NCI-H1436 treated with DMSO at 0.1 percent for 48 hours (cell line): ENCODE measurements at places on chromosomes 6 and 20.
A peak's percentile ranks its signal among the peaks of the same experiment; 100 is the strongest.

- no peak for DNase-seq
Measured at GRCh38 chr6:166955121-166955864, 1.1 kb downstream of the RNASET2 start.

DNA sequence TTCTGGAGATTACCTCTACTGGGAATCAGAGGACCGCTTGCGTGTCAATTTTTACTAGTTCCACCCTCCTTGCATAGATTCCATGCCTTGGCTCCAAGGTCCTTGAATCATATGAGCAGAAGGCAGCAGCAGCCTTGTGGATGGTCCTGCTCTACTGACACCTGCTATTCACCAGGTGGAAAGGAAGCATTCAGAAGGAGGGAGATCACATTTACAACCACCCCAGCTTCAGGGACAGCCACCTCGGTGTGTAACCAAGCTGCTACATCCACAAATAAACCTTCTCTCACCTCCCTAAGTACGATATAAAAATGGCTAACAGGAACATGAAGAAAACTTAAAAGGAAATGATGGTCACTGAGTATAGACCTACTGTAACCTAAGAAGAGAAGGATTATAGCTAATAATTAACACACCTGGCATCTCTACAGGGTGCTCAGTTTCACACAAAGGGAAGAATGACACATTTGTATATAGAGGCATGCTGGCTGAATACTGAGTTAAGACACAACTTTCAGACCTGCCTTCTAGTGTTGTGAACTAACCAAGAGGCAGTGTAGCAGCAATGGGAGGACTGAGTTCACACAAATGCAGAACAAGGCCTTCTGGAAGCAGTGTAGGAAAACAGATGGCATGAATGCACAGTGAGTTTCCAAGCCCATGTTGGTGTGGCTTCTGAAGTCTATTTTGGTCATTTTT lies 46.3 kb upstream of the SRPK1 start:
- DNase-seq: no peak

DNA sequence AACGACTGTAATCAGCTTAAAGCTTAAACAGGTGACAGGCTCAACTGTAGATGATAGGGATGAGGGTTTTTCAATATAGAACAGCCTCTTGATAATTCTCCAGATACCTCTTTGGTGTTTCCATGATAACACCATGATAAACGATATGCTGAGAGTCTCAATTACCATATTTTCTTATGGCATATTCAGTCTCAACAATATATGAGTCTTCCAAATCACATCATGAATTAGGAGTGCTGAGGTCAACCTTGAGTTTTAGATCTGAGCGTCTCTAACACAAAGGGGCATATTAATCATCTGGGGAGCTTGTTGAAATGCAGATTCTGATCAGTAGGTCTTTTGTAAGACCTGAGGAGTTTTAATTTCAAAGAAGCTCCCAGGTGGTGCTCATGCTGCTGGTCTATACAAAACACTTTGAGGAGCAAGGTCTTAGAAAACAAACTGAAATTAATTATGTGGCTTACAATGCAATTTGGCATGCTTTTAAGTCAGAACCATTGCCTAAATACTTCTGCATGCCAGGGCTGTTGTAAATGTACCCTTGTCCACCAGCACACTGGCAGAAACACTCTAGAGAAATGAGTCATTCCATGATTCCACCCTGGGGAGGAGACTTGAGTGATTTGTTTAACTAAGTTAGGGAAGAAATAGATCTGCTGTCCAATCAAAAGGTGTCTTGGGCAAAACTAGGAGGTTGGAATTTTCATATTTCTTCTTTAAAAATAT lies 49.6 kb downstream of the PTCHD4 start:
- DNase-seq: no peak

GRCh38 chr6:138925806-138926205 lies 62.2 kb downstream of the REPS1 start:
- no peak for DNase-seq

GRCh38 chr6:32371229-32371628 lies 474 bp downstream of the TSBP1 start:
- no peak for DNase-seq

DNA sequence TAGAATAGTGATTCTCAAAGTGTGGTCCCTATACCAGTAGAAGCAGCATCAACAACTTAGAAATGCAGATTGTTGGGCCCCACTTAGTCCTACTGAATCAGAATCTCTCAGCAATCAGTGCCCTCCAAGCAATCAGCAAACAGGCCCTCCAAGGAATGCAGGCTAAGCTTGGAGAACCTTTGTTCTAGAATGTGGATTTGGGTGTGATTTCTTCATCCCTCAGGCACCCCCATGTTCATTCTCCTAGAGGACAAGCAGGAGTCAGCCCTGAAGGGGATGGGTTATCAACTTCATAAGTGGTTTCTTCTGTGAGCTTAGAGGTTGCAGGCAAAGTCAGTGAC lies 40.5 kb upstream of the TAF8 start:
- no peak for DNase-seq

- DNase-seq: no peak
Measured at GRCh38 chr20:12049125-12049524, 131.4 kb downstream of the BTBD3 start.

- peak; percentile 42 for DNase-seq
Measured at GRCh38 chr6:37103169-37104039, 66.5 kb upstream of the PIM1 start.

DNA sequence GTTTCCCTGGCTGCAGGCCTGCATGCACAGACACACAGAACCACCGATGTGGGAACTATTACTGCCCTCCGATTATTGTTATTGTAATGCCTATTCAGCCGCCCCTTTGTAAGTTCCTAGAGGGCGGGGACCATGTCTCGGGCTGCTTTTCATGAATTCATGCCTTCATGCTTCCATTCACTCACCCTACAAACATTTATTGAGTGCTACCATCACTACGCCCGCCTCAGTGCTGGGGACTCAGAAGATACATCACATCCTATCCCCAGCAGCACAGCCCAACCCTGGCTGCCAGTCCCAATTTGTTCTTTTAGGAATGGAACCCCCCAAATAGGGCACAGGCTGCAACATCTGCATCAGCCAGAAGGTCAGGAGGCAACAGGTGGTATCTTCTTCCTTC lies 75.9 kb downstream of the FOXA2 start:
- no peak for DNase-seq

GRCh38 chr6:11653028-11653583 lies 115.6 kb downstream of the TMEM170B start:
- DNase-seq: no peak

DNA sequence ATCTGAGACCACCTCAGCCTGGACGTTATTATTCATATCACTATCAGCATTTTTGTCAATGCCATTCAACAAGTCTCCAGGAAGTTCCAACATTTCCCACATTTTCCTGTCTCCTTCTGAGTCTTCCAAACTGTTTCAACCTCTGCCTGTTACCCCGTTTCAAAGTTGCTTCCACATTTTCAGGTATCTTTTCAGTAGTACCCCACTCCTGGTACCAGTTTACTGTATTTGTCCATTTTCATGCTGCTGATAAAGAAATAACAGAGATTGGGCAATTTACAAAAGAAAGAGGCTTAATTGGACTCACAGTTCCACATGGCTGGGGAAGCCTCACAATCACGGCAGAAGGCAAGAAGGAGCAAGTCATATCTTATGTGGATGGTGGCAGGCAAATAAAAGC lies 565.5 kb downstream of the FRK start:
- DNase-seq: no peak

GRCh38 chr20:9360431-9360830 lies 154.0 kb upstream of the LAMP5 start:
- no peak for DNase-seq

GRCh38 chr6:16518265-16518664 lies 243.0 kb downstream of the ATXN1 start:
- DNase-seq: no peak

- no peak for DNase-seq
Measured at GRCh38 chr6:125050663-125051318, 88.6 kb downstream of the RNF217 start.

DNA sequence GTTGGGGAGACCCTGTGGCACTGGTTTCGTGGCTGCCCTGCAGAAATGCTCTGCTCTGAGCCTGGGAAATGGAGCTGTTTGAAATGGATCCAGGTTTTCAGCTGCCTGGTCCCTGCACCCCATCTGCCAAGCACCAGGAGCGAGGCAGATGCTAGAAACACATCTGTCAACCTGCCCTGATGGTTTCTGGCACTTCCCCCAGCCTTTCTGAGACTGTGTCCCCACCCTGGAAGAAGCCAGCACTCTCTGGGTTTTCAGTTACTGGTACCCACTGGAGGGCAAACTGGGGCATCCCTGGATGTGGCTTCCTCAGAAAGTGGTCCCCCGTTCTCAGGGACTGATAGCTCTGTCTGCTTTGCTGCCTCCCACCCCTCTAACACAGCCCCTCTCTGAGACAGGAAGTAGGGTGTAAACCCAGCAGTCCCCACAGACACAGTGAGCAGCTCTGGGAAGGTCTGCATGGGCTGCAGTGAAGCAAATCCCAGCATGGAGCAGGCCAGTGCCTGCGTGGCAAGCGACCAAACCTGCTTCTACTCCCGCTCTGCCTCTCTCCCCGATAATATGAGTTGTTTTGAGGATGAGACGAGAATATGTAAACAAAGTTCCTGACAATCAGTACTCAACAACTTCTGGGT lies 54.2 kb upstream of the MAFB start:
- DNase-seq: no peak

DNA sequence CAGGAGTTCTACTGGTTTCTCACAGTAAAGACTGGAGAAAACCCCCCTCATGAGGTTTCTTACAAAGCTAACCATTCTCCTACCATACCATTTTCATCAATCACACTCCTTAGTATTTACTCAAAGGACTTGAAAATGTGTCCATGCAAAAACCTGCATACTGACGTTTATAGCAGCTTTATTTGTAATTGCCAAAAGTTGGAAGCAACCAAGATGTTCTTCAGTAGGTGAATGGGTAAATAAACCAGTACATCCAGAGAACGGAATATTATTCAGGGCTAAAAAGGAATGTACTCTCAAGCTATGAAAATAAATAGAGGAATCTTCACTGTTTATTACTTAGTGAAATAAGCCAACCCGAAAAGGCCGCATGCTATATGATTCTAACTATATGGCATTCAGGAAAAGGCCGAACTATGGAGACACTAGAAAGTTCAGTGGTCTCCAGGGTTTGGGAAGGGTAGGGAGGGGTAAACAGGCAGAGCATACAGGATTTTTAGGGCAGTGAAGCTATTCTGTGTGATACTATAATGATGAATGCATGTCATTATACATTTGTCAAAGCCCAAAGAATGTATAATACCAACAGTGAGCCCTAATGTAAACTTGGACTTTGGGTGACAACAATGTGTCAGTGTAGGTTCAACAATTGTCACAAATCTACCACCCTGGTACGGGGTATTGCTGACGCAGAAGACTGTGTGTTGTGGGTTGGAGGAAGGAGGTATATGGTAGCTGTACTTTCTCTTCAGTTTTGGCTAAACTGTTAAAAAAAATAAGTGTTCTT lies 50.6 kb downstream of the SNX5 start:
- DNase-seq: no peak

DNA sequence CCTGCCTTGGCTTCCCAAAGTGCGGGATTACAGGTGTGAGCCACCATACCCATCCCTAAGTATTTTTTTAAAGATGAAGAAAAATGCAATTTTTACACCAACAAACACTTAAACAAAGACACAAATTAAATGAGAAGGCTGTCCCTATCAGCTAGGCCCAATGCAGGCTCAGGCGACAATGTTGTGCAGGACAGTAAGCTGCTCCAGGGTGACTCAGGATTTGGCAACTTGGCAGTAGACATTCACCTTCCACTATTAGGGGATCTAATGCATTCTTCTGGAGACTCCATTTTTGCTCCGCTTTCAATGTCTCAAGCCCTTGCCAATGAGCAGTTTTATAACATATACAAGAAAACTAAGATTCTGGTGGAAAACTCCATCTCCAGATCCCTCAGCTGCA lies 19.7 kb downstream of the NDRG3 start:
- no peak for DNase-seq

DNA sequence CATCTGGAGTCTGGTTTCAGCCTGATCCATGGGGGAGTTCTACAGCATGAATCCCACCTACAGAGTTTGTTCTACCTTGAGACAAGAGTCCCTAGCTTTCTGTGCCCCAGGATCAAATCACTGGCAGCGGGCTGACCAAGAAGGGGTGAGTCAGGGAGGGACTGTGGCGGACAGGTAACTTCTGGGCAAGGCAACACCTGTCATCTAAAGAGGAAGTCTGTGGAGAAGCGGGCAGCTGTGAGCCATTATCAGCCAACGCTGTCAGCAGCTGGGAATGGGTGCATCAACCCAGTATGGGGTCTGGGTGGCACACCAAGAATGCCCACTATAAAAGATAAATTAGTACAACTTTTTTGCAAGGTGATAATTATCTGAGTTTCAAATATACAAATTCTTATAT lies 45.9 kb downstream of the UBE3D start:
- no peak for DNase-seq

GRCh38 chr6:137715589-137716045 lies 151.4 kb upstream of the TNFAIP3 start:
- DNase-seq: no peak

- DNase-seq: no peak
Measured at GRCh38 chr6:169824848-169825557, 73.6 kb downstream of the ERMARD start.

DNA sequence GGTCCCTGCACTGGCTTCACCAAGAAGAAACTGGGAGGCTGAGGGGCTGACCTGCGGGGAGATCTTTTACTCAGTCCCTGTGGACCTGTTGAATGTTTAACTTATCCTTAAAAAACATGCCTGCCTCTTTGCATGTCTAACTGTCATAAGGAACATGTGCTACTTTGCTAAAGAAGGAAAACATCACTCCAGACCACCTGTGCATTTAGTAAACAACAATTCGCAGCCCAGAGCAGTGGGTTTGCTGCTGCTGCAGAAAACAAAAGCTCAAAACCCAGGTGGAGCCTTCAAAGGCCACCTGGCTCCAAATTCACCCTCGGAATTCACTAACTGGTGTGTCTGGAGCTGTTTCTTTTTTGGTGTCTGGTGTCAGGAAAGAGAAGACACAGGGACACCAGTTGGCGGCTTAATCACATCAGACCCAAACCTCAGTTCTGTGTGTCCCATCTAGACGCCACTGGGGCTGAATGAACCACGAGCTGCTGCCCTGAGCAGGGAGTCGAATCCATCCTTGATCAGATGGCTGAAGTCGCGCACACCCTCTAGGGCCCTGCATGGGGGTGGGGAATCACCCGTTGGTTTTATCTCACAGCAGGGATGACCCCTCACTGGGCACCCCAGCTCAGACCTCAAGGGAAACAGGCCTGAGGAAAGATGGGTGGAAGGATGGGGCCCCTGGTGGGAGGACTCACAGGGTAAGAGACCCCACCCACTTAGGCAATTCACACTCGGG lies 344.3 kb downstream of the PREX1 start:
- no peak for DNase-seq

- DNase-seq: no peak
Measured at GRCh38 chr20:36873498-36874189, 2.3 kb upstream of the TLDC2 start.

DNA sequence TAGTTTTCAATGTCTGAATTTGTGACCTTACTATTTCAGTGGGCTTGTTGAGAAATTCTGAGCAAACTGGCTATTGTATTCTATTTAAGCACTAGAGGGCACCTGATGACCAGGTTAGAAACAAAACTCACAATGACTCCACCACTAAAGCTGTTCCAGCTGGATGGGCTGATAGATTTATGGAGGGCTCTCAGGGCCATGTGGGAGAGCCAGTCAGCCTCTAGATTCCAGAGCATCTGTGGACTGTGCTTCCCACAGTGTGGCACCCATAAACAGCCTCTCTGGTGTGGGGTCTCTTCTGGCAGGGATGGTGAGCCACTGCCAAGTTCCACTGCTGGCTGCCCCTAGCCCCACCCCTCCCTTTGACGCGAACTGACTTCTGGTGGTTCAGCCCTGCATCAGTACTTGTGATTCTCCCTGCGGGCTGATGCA lies 29.2 kb downstream of the C6orf58 start:
- no peak for DNase-seq
